ENCODE measurements at places on chromosomes 5 and 9. TPM values are rescaled to one million over a fixed set of nuclear protein-coding genes. Genes with fewer than 3 reads are reported as not detected.

DNA sequence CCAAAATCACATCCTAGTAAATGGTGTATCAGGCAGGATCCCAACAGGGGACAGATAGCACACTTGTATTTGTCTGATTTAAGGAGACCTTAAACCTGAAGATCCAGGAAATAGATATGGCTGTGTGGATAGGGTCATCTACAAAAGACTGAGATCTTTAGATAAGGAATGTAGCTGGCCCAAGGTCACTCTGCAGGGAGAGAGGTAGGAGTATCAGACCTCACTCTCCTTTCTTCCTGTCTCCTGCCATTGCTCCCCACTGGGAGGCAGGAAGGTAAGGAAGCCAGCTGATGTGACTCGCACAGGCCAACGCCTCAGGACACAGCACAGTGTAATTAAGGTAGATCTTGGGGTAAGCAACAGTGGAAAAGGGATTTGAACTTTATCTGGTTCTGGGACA, 85.8 kb downstream of the PLPPR1 start:
- no peak for DNase-seq

Gene PCDHGB7
- 13.9 TPM for polyA plus RNA-seq

DNA sequence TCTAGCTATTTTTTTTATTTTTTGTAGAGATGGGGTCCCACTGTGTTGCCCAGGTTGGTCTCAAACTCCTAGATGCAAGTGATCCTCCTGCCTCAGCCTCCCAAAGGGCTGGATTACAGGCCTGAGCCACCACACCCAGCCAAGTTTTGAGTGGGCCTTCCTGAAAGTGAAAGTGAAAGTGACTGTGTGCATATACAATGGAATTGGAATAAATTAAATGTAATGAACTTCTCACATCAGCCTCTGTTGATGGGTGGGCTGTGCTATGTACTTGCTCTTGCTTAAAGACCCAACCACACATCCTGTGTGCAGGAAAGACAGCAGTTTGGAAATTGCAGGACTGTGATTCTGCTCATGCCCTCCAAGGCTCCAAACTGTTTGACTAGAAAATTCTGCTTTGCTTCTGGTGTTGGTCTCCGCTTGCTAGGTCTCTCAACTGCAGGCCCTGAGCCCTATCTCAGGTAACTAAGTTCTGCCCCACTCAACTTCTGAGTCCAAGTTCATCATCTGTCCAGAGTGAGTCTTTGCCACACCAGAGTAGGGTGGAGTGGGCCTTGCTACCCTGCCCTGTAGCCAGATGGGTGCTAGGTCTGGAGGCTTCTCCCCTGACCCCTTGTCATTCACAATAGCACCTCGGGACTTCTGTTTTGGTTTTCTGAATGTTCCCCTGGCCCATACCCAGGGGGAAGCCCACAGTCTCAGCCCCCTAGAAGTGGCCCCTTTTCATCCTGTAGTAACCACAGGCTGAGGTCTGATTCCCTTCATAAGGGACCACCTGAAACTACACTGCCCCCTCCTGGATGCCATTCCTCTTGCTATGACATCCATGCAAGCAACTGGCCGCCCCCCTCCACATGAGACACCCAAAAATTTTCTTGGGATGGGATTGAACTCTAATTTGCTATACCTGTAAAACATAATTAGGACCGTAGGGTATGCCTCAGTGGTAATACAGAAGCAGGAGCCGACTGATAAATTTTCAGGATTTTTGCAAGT, 36.5 kb upstream of the RAD23B start:
- no peak for DNase-seq

GRCh38 chr9:137071282-137071681, 925 bp upstream of the SAPCD2 start:
- no peak for DNase-seq

Gene HTR1A
- not detected for polyA plus RNA-seq

Gene ADAMTS2
- 37.0 TPM for polyA plus RNA-seq

DNA sequence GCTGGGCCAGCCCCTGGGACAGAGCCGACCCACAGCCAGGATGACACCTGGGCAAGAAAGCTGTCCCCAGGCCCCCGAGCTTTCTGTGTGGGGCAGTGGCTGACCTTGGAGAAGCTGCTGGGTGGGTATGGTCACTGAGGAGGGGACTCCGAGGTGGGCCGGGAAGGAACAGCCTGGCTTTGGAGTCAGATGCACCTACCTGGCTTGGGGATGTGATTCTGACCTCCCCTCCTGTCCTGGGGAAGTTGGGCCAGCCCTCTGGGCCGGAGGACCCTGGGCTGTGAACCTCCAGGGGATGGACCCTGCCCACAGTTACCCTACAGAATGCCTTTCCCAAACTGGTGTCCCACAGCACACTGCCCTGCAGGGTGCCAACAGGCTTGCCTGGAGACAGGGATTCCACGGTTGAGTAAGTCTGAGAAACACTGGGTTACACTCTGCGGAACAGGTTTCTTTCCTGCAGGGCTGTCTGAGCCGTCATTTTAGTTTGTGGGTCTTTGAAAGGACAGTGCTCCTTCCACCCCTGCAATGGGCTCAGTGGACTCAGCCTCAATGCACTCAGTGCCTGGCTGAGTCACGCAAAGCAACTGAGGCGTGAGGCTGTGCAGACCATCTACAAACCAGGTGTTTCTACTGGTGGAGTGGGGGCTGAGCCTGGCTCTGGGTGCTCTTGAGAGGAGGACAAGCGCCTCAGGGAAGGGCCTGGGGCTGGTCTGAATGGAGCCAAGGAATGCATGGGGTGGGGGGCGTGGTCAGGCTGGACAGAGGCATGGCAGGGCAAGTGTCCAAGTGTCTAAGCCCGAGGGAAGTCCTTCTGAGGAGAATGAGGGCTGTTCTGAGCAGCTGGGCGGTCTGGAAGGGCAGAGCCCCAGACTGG, 41.3 kb upstream of the PHYKPL start:
- DNase-seq, result no peak

Gene CCDC152
- 28.4 TPM for polyA plus RNA-seq

DNA sequence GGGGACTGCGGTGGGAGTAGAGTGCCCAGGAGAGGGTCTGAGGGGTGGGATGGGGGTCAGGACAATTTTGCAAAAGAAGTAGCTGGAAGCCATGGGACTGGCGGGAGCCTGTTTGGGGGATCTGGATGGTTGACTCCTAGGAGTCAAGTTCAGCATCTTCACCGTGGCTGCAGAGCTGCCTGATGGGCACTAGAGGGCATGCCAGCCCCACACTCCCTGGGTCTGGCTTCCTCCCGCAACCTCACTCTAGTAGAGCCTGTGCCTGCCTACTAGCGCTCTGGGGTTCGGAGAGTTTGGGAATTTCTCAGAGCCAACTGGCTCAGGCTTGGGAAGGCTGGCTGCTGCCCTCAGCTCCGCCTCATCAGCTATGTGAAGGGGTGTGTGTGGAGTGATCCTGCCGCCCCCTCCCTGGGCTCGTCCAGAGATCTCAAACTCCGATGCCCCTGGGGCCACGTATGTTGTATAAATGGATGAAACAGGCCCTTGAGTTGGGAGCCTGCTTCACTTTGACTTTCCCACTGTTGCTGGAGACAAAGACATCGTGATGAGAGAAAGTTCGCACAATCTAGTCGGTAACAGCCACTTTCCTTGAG, 10.8 kb downstream of the TSPAN17 start:
- DNase-seq, result no peak

Gene OSMR
- 18.2 TPM for polyA plus RNA-seq

DNA sequence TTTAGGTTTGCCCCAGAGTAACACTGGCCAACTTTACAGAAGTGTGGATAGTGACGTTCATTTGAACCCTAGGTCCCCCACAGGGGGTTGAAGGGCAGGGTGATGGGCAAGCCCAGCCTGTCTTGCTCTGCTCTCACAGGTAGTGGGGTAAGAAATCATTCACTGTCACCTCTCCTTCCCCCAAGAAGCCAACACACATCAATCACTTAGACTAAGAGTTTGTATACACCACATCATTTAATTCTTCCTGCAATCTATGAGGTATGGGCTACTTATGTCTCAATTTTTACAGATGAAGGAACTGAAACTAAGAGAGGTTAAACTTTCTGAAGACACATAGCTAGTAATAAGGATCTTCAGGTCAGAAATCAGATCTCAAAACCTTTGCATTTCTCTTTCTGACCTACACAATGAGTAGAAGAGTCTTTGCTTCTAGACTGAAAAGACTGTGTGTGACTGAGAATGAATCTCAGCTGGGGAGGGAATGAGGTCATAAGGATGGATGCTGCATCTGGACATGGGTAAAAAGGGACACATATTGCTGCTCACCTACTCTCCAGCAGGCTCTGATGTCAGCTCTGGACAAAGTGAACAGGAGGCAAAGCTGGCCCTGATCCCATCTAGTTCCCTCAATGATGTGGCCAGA, 81.0 kb upstream of the EQTN start:
- DNase-seq, result no peak

Gene TMEM252
- polyA plus RNA-seq, result 2.2 TPM

DNA sequence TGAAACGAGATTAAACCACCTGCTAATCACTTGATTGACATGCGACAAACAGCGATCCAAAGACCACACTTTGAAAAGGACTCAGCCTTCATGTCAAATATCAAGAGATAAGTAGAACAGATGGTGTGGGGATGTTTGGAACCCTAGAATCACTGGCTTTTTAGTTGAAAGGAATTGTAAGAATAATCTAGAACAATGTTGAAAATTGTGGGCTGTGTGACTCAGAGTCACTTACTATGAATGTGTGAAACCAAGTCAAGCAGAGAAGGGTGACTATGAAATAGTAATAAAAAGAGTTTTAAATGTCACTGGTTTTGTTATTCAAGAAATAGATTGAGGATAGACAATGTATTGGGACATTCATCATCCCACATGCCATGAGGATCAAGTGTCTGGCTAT, 14.1 kb upstream of the C1QTNF3 start:
- DNase-seq, result no peak

DNA sequence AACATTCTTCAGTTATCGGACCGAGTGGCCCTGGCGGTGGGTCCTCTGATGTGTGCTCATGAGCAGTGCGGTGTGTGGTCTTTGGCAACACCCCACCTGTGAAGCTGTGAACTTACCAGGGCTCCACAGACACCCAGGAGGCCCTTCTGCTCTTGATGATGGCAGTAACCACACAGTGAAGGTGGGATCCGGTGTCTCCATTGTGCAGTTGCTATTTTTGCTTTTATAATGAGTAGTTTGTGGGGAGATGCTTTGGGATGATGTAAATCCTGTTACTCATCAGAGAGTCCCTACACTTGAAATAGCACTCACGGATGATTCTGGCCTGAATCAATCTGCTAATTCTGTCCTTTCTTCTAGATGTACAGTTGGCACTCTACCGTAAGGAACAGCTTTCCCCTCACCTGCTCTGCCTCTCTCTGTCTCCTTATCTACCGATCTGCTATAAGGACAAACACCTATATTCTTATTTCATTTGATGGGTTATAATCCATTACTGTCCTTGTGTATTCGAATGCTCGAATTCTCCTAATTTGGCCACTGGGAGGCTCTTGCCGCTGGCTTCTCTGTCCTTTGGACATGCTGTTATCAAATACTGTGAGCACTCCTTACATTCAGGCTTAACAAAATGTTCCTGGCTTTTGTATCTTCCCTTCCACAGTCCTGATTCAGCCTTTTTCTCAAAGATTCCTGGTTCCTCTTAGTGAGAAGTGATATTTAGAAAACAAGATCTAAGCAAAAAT, 20.2 kb downstream of the ATPSCKMT start:
- DNase-seq, result no peak

- no peak for DNase-seq
Observed at GRCh38 chr5:157558041-157558595, 17.5 kb downstream of the ADAM19 start.

Gene CDC25C
- polyA plus RNA-seq, result 10.2 TPM

- DNase-seq, result no peak
Observed at GRCh38 chr5:36529142-36529541, 77.3 kb upstream of the SLC1A3 start.

GRCh38 chr9:97903177-97903576, 19.1 kb downstream of the TRMO start:
- DNase-seq, result no peak

Gene FAM169A
- 6.4 TPM for polyA plus RNA-seq

GRCh38 chr5:111583758-111584203, 71.4 kb upstream of the STARD4 start:
- DNase-seq, result no peak

Gene C9orf50
- 0.52 TPM for polyA plus RNA-seq

GRCh38 chr5:107072967-107073366, 597.8 kb downstream of the EFNA5 start:
- DNase-seq, result no peak

DNA sequence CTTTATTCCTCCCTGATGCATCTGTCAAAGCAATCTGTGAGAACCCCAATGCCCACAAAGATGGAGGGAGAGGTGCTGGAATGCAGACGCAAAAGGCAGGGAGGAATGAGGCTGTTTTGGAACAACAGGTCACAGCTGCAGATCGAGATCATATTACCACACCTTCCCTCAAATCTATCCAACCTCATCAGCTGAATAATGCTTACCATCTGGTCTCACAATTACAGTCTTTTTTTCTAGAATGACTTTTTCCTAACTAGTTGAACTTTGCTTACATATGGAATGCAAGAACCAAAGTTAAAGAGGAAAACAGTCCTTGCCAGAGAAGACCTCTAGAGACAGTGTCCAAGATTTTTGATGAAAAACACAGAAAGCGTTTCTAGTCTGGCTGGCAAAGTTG, 158.1 kb downstream of the LPAR1 start:
- no peak for DNase-seq

DNA sequence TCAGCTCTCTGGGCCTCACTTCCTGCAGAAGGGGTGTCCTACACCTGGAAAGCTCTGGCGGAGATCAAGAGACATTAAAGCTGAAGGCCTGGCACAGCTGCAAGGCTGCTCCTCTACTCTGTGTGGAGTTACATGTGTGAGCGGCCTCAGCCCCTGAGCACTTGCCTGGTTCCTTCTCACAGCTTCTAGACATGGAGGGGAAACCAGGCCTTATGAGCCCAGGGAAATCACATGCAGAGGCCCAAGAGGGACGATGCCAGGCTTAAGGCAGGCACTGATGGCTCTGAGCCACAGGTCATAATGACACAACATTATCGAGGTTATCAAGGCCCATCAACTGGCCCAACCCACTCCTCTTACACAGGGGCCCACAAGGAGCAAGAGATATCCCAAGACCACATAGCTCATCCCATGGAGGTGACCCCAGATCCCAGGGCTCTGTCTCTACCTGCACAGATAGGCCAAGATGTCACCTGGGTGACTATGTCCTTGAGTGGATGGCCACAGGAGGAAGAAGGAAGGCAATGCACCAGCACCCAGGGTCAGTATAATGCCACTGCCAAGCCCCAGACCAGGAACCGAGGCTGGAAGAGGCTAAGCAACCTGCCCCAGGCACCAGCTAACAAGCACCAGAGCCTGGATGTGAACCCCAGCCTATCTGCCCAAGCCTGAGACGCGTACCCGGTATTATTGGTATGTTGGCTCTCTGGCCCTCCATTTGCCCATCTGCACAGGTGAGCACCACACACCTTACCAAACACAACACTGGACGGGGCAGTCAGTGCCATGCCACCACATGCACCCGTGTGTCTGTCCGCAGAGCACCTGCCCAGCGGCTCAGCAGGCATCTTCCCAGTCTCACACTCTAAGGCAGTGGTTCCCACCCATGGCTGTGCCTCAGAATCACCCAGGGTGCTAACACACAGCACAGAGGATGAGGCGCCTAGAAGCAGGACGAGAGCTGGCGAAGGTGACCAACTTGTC, 143.3 kb downstream of the GABBR2 start:
- no peak for DNase-seq

All from right lung (tissue), 10 donors.